Mammary epithelial cell (primary cell): ENCODE measurements at places on chromosomes 3 and 15. TPM values are rescaled to one million over a fixed set of nuclear protein-coding genes. Genes with fewer than 3 reads are reported as not detected.

GRCh38 chr3:163422671-163423070 is 1655.6 kb downstream of the SI start:
- no peak for DNase-seq

GRCh38 chr3:24160424-24161095 is 215.5 kb downstream of the NR1D2 start:
- DNase-seq = no peak

HTR3E gene
- not detected for polyA plus RNA-seq

GRCh38 chr15:79529157-79529785 is 97.1 kb downstream of the MINAR1 start:
- no peak for DNase-seq

DNA sequence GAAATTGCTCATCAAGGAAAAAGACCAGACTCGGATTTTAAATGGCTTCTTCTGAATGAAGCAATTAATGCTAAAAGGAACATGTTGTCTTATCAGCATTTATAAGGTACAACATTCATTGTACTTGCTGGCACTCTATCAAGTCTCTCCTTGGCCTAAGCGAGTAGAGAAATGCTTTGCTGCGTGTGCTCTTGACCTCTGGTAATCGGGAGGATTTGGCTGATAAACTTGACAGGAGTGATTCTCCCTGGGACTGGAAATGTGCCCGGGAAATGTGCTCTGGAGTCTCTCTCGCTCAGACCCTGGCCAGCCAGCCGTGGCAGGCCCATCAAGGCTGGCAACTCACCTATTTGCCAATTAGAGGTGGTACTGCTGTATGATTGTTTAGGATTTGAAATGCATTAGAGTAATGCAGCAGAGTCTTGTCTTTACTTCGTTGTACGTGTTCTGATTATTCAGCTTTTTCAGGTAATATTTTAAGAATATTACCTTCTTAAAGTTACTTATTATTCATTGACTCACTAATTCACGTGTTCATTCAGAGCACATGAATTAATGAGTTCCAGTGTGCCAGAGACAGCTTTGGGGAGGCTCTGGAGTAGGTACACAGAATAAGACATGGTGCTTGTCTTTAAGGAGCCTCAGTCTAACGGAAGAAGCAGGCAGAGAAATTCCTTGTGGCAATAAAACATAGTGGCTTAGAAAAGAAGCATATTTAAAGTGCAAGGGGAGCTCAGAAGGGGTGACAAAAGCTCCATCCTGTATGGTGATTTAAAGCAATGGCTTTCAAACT is 48.0 kb upstream of the TPRG1 start:
- no peak for DNase-seq

- no peak for DNase-seq
These were observed 166.0 kb upstream of the COL8A1 start for GRCh38 chr3:99472385-99472784.

GRCh38 chr3:44962621-44963393 is 13.2 kb downstream of the ZDHHC3 start:
- peak; percentile 70 for DNase-seq

TMEM212 gene
- polyA plus RNA-seq = not detected

- no peak for DNase-seq
These were observed 40.8 kb downstream of the MRAS start for GRCh38 chr3:138389144-138389601.

- no peak for DNase-seq
These were observed 24.4 kb downstream of the CORO2B start for GRCh38 chr15:68603216-68603595.

DNA sequence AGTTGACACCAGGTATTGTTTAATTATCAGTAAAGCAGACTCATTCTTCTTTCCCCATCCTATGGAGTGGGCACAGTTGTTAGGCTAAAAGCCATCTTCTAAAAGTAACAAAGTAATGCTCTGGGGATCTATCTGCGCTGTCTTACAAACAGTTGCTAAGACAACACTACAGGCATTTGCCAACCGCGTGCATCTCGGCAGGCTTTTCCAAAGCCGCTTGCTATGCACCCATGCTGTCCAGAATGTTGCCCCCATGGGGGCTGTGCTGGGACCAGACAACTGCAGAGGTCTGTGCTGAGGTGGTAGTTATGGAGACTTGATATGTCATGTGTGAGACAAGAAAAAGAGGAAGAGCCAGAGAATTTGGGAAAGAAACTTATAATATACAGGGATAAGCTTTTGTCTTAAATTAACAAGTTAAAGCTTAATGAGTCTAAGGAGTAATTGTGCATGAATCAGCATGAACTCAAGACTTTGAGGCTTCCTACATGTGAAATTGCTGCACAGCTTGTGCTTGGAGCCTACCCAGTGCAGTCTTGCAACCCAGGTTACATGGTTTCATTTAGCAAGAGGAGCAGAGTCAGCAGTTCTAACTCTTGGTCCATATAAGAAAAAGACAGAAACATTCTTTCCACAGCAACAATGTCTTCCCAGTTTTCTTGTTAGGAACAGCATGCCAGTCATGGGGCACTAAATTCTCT is 38.9 kb upstream of the DCLK3 start:
- no peak for DNase-seq

COL6A6 gene
- not detected for polyA plus RNA-seq

- peak; percentile 45 for DNase-seq
These were observed 116.3 kb downstream of the PDZRN3 start for GRCh38 chr3:73508330-73508954.

DNA sequence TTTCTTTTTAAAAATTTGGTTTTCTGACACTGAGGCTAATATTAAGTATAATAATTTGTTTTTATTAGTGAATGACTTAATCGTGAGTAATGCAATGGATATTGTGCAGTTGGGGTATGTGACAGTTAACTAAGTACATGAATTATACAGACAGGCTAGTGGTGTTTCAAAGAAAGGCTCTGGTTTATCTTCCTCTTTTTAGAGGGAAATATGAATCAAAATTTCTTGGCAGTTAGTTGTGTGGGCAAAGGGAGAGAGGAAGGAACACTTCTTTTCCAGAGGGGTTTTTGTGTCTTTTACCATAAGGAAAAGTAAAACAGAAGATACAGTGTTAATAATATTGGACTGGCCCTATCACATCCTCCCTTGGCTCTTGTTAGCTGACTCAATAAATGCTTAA is 2.7 kb downstream of the ZNF654 start:
- no peak for DNase-seq

TMCO5A gene
- polyA plus RNA-seq = not detected

DNA sequence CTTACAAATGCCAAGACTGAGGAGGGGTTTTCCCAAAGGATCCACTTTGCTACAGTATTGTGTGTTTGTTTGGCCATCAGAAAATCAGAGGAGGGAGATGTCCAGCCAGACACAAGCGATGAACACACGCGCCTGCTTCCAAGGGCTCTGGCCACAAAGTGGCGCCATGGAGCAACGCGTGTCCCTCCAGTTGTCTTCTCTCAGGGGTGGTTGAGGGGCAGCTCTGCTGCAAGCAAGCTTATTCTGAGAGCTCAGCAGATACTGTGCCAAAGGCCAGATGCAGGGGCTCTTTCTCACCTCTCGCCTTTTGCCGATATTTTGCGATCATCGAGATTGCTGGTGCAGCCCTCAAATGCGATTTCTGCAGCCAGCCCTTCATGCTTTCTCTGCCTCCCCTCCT is 88.9 kb upstream of the OSBPL11 start:
- no peak for DNase-seq

JMJD7 gene
- 21.5 TPM for polyA plus RNA-seq

DNA sequence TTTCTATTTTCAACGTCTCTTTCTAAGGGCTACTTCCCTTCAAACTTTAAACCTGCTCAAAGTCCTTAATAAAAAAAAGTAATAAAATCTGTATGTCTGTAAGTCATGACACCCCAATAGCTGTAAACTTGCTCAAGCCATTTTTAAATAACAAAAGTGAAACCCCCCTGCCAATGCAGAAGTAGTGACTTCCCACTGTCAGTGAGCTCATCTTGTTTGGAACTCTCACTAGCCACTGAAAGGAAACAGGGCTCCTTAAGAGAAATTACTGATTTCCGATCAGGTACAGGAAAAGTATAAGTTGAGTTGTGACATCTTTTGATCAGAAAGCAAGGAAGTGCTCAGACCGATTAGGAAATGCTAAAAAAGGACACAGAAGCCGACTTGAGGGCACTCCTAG is 27.6 kb upstream of the GPR171 start:
- DNase-seq = no peak

DNA sequence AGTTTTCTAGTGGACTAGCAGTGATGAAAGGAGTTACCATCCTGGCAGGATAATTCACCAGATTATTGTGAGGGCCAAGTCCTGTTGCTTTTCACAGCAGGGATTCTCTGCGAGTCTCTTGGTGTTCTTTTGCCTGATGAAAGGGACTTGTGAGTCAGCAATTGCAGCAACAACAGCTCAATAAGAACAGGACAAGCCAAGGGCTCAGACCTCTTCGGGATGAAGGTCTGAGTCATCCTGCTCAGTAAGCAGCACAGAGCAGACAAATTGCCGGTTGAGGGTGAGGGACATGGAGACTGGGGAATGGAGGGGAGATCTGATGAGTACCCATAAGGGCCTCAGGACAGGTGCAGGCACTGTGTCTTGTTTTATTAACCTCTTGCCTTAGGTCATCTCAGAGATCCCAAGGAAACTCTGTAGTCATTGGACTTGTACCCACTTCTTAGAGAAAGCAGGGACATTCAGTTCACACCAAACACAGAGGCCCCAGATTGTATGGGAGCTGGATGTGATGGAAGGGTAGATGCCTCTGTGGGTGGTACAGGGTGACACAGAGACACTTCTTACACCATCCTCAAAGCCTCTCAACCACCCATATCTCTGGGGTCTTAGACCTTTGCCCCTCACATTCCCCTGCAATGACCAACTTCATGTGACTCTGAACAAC is 173.8 kb upstream of the TLE3 start:
- DNase-seq = peak; percentile 93

GRCh38 chr15:98536976-98537375 is 111.4 kb upstream of the IGF1R start:
- DNase-seq = no peak

OSTN gene
- not detected for polyA plus RNA-seq

PLSCR5 gene
- polyA plus RNA-seq = not detected

- DNase-seq = no peak
These were observed 4.6 kb downstream of the MYRIP start for GRCh38 chr3:39814007-39814406.

RBP2 gene
- not detected for polyA plus RNA-seq

PAQR5 gene
- 19.2 TPM for polyA plus RNA-seq

CPNE4 gene
- 0.62 TPM for polyA plus RNA-seq

CYP11A1 gene
- polyA plus RNA-seq = not detected

GRCh38 chr3:152301745-152302181 is 33.0 kb downstream of the MBNL1 start:
- no peak for DNase-seq

DNA sequence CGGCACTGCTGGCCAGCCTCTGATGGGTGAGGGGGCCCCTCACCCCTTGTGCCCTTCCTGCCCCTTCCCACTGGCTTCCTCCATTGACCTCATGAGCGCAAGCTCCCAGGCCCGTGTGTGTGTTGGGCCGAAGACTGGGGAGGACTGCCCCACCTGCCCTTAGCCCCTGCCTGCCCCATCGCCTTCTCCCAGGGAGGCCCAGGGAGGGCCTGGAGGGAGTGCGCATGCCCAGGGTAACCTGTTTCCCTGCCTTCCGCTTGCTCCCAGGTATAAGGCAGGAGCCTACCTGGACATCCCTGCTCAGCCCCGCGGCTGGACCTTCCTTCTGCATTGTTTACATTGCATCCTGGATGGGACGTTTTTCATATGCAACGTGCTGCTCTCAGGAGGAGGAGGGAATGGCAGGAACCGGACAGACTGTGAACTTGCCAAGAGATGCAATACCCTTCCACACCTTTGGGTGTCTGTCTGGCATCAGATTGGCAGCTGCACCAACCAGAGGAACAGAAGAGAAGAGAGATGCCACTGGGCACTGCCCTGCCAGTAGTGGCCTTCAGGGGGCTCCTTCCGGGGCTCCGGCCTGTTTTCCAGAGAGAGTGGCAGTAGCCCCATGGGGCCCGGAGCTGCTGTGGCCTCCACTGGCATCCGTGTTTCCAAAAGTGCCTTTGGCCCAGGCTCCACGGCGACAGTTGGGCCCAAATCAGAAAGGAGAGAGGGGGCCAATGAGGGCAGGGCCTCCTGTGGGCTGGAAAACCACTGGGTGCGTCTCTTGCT is 8.8 kb downstream of the DLL4 start:
- peak; percentile 47 for DNase-seq

GRCh38 chr3:197791892-197792647 is 1.0 kb downstream of the LRCH3 start:
- no peak for DNase-seq

IL5RA gene
- polyA plus RNA-seq = not detected

DNA sequence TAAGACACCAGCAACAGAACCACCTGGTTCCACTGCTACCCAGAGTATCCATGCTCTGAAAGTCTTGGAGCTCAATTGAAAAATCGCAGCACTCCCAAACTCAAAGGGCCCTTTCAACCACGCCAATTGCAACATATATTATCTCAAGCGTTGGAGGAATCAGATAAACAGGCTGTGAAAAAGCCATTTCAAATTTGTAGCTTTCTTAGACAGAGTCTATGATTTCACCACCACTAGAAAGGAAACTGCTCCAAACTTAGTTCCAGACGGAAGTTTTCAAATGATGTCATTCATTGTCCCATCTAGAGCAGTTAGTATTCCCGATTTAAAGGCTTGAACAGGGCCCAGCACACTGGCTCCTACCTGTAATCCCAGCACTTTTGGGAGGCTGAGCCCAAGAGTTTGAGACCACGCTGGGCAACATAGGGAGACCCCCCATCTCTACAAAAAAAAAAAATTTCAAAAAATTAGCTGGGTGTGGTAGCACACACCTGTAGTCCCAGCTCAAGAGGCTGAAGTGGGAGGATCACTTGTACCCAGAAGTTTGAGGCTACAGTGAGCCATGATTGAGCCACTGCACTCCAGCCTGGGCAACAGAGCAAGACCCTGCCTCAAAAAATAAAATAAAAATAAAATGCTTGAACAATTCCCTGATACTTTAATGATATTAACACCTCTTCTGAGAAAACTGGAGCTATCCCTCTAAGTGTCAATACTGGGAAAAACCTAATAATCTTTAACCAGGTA is 16.8 kb downstream of the TNIK start:
- no peak for DNase-seq

OXSM gene
- 16.3 TPM for polyA plus RNA-seq

AMIGO3 gene
- polyA plus RNA-seq = not detected

- DNase-seq = peak; percentile 16
These were observed 20.5 kb upstream of the ELP6 start for GRCh38 chr3:47533996-47534454.

DNA sequence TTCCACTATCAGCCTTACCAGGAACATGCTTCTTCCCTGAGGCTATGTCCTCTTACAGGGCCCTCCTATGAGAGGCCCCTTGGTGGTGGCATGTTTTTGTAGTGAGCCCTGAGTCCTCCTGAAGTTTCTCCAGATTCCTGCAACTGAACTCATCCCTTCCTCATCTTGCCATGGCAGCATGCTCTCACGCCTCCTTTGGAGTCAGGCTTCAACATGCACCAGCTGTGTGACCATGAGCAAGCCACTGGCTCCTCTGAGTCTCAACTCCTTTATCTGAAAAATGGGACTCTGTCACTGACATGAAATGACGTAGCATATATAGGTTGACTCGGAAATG is 216.3 kb upstream of the TLE3 start:
- no peak for DNase-seq

PLSCR4 gene
- 3.4 TPM for polyA plus RNA-seq

GRCh38 chr15:92970656-92971055 is 70.5 kb downstream of the CHD2 start:
- no peak for DNase-seq

- no peak for DNase-seq
These were observed 84.2 kb downstream of the OSBPL10 start for GRCh38 chr3:31896648-31897433.
